Activated T-cell treated with anti-CD3 and anti-CD28 coated beads, Interleukin-2, amount 50 U/mL, for 24 hours (primary cell): ENCODE measurements at places on chromosomes 13 and 19.

DNA sequence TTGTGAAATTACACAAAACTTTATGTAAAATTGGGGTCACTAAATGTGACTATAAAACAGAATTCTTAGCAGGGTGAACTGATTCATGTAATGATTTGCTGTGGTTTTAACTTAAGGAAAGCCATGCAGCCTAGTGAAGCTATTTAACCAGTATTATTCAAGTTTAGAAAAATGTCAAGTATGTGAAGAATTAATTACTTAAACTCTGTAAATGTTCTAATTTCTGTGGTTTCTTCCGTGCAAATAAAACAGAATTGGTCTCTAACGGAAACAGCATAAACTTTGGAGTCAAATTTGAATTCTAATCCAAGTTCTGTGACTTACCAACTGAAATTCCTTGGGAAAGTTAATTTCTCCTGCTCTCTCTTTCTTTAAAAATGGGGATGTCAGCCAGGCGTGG lies 13.3 kb downstream of the CDC16 start:
- DNase-seq, result no peak

GRCh38 chr19:13299838-13300237 lies 149.6 kb downstream of the IER2 start:
- DNase-seq, result no peak

GRCh38 chr13:30334663-30335386 lies 27.5 kb upstream of the KATNAL1 start:
- DNase-seq, result no peak

GRCh38 chr19:35696835-35697234 lies 7.5 kb upstream of the ZBTB32 start:
- DNase-seq, result no peak
